AML-193 (cell line): ENCODE measurements at places on chromosomes 12 and 14.

DNA sequence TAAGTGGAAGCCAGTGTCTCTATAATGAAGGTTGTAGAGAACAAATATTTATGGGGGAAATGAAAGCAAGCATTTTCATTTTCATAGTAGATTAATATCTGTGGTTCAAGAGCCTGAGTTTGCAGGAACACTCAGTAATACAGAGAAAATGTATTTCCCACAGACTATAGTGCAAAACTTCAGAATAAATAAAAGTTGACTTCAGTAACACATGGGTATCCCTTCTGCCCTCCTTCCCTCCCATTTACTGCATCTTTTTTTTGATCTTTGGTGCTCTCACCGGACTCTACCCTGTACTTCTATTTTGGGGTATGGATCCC is 75.3 kb upstream of the AMN1 start:
- DNase-seq = no peak

DNA sequence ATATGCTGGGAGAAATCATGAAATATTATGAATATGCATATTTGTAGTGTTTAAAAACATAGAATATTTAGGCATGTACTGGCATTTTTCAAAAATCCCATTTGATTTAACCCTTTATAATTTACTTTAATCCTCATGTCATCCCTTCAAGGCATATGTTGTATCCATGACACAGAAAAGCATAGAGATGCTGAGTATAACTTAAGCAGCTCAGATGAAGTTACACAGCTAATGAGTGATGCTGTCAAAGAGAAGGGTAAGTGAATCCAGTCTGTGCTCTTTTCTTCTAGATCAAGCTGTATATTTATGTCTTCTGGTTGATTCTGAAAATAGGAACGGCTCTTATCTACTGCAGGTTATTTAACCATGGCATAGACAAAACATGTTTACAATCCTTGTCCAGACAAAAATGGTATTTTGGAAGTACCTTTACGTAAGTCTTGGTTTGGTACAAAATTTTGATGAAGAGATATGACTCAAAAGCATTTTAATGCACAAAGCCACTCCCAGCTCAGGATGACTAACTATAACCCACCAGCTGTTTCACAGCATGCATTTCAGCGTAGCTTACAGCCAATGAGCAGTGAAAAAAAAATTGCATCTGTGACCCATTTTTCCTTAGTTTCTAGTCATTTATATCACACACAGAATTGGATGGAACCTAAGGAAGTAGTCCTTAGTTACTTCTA is 201.7 kb downstream of the STXBP6 start:
- DNase-seq = no peak

DNA sequence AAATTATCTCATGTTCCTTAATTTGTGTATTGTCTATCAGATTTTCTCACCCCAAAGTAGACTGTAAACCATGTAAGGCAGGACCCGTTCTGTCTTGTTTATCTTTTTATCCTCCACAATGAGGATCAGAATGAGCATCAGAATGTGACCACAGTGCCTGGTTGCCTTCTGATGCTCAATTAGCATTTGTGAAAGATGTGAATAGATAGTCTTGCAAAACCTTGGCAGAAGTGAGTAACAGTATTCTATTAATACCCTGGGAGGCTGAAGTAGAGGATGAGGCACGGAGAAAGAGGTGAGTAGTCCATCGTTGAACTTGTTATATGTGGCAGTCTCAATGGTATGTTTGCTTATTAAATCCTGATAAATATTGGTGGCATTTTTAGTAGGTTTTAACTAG is 781.4 kb downstream of the NRXN3 start:
- DNase-seq = no peak

DNA sequence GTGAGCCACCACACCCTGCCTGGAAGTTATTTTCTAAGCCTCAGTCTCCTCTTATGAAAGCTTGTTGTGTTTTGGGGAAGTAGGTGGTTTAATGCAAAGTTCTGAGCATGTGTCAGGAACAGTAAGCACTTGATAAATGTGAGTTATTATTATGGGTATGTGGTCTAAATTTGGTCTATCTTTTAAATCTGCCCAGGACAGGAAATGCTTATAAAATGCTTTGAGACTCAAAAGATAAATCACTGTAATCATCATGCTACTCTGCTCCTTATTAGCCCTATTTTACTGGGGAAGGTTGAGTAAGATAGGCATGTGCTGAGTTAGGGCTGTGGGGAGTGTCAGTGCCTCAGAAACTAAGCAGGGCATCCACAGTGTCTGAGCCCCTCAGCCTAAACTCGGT is 13.1 kb upstream of the SRSF5 start:
- DNase-seq = no peak

- no peak for DNase-seq
These were observed 9.3 kb downstream of the ISCU start for GRCh38 chr12:108571609-108572165.

GRCh38 chr12:92224685-92225331 is 79.2 kb upstream of the BTG1 start:
- DNase-seq = no peak

GRCh38 chr14:72996916-72997315 is 30.0 kb downstream of the ZFYVE1 start:
- DNase-seq = no peak
